NCI-H2107 (cell line): ENCODE measurements at places on chromosomes 11 and 22.

DNA sequence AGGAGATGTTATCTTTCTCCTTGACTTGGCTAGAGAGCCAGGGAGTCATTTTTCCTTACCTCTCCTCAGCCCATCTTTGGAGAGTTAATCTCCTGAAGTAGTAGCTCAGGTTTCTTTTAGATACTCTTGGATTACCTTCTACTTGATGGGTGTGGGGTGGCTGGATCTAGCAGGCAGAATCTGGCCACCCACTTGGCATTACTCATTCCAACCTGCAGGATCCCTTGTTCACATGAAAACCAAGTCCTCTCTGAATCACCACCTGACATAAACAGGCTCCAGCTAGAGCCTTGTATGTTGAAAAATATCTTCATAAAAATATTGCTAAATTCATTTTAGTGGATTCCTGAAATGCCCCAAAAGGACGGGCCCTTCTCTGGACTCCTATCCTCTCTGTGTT, 250.6 kb upstream of the PLET1 start:
- no peak for DNase-seq

- no peak for DNase-seq
These were observed 6.4 kb downstream of the PPIL2 start for GRCh38 chr22:21672107-21672629.

DNA sequence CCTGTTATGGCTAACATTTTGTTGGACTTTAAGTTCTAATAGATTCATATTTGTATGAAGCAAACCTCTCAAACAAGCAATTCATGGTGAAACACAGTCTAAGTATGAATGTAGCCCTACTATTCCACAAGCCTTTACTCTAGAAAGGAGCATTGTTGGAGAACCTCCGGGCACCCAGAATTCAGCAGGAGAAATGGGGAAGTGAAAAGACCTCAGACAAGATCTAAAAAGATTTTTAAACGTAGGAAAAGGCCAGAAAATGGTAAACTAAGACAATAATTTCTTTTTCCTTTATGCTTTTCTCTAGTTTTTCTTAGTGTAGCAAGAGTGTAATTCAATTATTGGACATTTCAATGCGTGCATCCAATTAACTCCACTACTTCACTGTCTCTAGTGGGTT, 426.4 kb downstream of the INSC start:
- DNase-seq: no peak

- peak; percentile 53 for DNase-seq
These were observed 10.0 kb upstream of the MFRP start for GRCh38 chr11:119356349-119357031.

GRCh38 chr11:33158596-33159275, 2.5 kb downstream of the CSTF3 start:
- no peak for DNase-seq

GRCh38 chr11:67120881-67121710, 2.0 kb downstream of the KDM2A start:
- no peak for DNase-seq

- no peak for DNase-seq
These were observed 752.9 kb downstream of the CNTN5 start for GRCh38 chr11:99773646-99774045.

GRCh38 chr11:102497061-102497460, 33.5 kb downstream of the MMP7 start:
- no peak for DNase-seq

- DNase-seq: no peak
These were observed 42.2 kb downstream of the BIRC2 start for GRCh38 chr11:102389253-102389652.

DNA sequence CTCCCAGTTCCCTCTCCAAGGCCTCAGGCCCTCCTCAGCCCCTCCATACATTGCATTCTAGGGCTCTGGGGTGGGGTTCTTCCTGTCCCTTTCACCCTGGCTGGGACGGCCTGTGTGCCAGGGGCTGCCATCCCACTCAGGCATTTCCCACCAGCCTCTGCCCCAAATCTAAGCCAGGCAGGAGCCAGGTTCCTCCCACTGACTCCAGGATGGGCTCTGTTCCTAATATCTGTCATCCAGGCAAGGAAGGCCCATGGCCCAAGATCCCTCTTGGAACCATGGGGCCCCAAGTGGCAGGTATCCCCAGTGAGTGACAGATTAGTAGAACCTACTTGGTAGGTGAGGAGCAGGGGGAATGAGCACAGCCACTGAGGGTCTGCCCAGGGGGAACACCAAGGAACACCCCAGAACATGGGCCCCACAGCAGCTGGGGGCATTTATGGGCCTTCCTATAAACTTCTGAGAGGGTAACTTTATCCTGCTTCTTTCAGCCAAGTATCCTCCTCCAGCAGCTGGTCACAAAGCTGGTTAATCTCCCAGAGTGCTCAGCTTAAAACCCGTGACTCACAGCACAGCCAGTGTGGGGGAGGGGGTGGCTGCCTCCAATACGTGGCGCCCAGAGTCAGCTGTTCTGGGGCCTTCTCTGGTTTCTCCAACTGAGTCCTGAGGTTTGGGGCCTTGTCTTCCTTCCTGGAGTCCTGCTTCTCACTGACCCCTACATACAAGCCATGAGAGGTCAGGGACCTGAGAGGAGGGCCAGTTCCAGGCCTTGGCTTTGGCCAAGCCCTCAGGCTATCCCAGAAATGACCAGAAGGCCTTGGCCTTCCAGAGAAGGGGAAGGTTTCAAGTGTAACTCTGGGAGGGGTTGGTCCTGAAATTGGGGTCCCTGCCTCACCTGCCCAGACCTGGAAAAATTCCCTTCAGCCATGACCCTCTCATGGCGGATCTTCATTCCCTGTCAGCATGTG, 19.9 kb upstream of the MYOD1 start:
- DNase-seq: no peak

- no peak for DNase-seq
These were observed 7.4 kb downstream of the DUSP8 start for GRCh38 chr11:1564535-1565172.

GRCh38 chr22:25942115-25942855, 200.3 kb downstream of the MYO18B start:
- DNase-seq: no peak

- no peak for DNase-seq
These were observed 66.9 kb downstream of the TBC1D22A start for GRCh38 chr22:46829117-46829891.

GRCh38 chr22:48061726-48062125, 1299.3 kb downstream of the TBC1D22A start:
- DNase-seq: no peak

GRCh38 chr11:72069787-72070251, 10.5 kb downstream of the NUMA1 start:
- DNase-seq: no peak
